ENCODE measurements at places on chromosomes 12 and 14.

DNA sequence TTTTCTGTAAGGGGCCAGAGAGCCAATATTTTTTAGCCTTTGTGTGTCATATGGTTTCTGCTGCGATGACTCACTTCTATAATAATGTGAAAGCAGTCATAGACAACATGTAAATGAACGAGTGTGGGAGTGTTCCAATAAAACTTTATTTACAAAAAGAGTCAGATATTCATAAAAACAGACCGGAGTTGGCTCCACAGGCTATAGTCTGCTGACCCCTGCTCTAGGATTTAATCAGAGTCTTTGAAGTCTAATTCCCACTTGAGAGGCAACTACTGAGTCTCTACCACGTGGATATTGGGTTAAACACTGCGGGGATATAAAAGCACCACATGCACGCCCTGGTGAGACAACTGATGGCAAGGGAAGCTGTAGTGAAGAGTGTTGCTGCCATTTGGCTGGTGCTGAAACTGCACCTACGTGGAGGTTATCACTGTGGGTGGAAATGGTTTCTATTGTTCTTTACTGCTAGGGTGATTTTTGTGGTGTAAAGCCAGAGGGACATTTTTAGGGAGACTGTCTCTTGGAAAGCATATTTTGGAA is 3.6 kb upstream of the NINJ2 start:
- DNase-seq: no peak
- H3K36me3 ChIP-seq: no peaks in the 10 kb centered on the region
- H3K27me3 ChIP-seq: no peaks in the 10 kb centered on the region
- H3K4me1 ChIP-seq: no peaks in the 10 kb centered on the region
- no peak overlapping the region for H3K27ac ChIP-seq

- H3K27me3 ChIP-seq: no peaks in the 10 kb centered on the region
- H3K27ac ChIP-seq: no peak overlapping the region
- H3K4me1 ChIP-seq: no peaks in the 10 kb centered on the region
- H3K4me3 ChIP-seq: no peak overlapping the region
- H3K36me3 ChIP-seq: no peaks in the 10 kb centered on the region
Measured at GRCh38 chr14:98893675-98894074, 378.3 kb downstream of the BCL11B start.

GRCh38 chr14:80164991-80165721 is 46.1 kb downstream of the DIO2 start:
- H3K27me3 ChIP-seq: no peaks in the 10 kb centered on the region
- H3K27ac ChIP-seq: no peak overlapping the region
- no peak for DNase-seq
- no peaks in the 10 kb centered on the region for H3K36me3 ChIP-seq

GRCh38 chr12:103814436-103814835 is 26.6 kb downstream of the NT5DC3 start:
- H3K27me3 ChIP-seq: no peaks in the 10 kb centered on the region
- no peak overlapping the region for H3K4me3 ChIP-seq
- H3K4me1 ChIP-seq: no peaks in the 10 kb centered on the region
- peaks cover 39% of the 10 kb centered on the region for H3K36me3 ChIP-seq

GRCh38 chr12:108822497-108823205 is 34.7 kb downstream of the SSH1 start:
- no peak overlapping the region for H3K4me3 ChIP-seq
- peaks cover 36% of the 10 kb centered on the region for H3K36me3 ChIP-seq
- DNase-seq: no peak
- peaks cover 66% of the 10 kb centered on the region for H3K4me1 ChIP-seq

DNA sequence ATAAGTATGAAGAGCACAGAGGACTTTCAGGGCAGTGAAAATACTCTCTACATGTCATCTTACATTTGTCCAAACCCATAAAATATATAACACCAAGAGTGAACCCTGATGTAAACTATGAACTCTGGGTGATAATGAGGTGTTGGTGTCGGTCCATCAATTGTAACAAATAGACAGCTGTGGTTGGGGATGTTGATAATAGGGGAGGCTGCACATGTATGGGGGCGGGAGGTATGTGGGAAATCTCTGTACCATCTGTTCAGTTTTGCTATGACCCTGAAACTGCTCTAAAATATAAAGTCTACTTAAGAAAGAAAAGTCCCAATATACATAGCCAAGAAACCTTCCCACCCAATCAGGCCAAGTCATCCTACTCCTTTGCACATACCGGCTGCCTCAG is 88.5 kb downstream of the GPR135 start:
- peak overlapping the region; percentile 67 for H3K27ac ChIP-seq
- no peaks in the 10 kb centered on the region for H3K4me1 ChIP-seq
- no peak overlapping the region for H3K4me3 ChIP-seq
- H3K27me3 ChIP-seq: no peaks in the 10 kb centered on the region
- no peaks in the 10 kb centered on the region for H3K36me3 ChIP-seq

GRCh38 chr14:102523569-102524450 is 14.2 kb upstream of the ANKRD9 start:
- H3K4me1 ChIP-seq: no peaks in the 10 kb centered on the region
- no peak for DNase-seq
- H3K27ac ChIP-seq: peak overlapping the region; percentile 11
- no peaks in the 10 kb centered on the region for H3K36me3 ChIP-seq
- peak overlapping the region; percentile 37 for H3K4me3 ChIP-seq

DNA sequence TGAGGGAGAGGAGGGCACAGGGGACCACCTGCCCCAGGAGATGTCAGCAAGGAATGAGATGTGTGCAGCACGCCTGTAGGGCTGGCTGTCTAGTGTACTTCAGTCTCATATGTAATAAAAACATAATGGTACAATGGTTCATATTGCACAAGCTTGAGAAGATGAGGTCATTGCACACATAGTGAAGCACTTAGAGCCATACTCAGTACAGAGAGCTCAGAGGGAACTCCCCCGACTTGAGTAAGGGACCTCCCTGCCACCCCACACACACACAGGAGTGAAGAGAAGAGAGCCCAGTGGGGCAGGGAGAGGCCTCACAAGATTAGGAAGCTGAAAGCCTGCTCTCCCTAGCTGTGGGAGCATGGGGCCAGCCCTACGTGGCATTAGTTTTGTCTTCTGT is 61.5 kb downstream of the SLC6A12 start:
- no peak overlapping the region for H3K4me3 ChIP-seq
- H3K27me3 ChIP-seq: no peaks in the 10 kb centered on the region
- H3K27ac ChIP-seq: no peak overlapping the region
- DNase-seq: no peak

GRCh38 chr12:21501258-21502163 is at the start of the genes GOLT1B and RECQL:
Gene GOLT1B, plus strand, starts transcription at chr12:21501789. Its CDS starts 135 bp downstream, at chr12:21501924.
Gene RECQL, minus strand, starts transcription at chr12:21501635. Its CDS starts 2,065 bp downstream, at chr12:21499570.
- H3K4me1 ChIP-seq: peaks cover 31% of the 10 kb centered on the region
- peak within 1 kb of the TSS; percentile 76 for H3K4me3 ChIP-seq
- H3K27me3 ChIP-seq: no peaks in the 10 kb centered on the region
- H3K36me3 ChIP-seq: no peaks in the 10 kb centered on the region
- peak; percentile 96 for DNase-seq

DNA sequence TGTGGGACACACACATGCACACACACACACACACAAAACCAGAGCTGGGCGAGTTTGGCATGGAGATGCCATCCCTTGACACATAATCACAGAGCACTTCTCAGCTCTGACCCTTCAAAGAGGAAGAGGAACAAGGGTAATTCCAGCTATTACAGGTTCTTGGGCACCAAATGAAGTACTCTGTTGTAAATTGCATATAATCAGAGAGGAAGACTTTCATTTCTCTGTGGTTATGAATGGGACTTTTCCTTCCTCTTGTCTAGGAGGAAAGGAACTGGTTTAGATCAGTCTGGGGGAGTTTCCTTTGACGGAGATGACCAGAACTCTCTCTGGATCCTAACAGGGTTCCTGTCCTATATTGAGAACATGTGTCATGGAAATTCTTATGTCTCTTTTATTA is 26.4 kb upstream of the FGF6 start:
- no peaks in the 10 kb centered on the region for H3K36me3 ChIP-seq
- H3K4me1 ChIP-seq: no peaks in the 10 kb centered on the region
- no peak overlapping the region for H3K27ac ChIP-seq

DNA sequence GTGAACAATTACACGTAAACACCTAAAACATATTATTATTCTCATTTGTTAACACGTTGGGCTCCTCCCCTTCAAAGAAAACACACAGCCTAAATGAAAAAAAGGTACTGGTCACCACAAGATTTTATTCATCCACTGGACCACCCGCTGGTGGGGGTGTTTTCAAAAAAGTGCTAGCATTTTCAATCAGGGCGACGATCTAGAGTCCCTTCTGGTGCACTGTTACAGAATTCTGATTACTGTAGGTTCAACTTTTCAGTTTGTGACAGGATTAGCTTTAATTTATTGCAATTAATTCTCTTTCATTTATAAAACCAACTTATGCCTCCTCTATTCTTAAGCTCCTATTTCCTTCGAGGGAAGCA is 443 bp downstream of the MAGOHB start:
- H3K4me1 ChIP-seq: no peaks in the 10 kb centered on the region
- no peaks in the 10 kb centered on the region for H3K27me3 ChIP-seq
- H3K4me3 ChIP-seq: peak overlapping the region; percentile 74

- no peaks in the 10 kb centered on the region for H3K27me3 ChIP-seq
- DNase-seq: no peak
- no peaks in the 10 kb centered on the region for H3K36me3 ChIP-seq
- no peak overlapping the region for H3K4me3 ChIP-seq
Measured at GRCh38 chr14:81352413-81352812, 47.7 kb downstream of the STON2 start.

DNA sequence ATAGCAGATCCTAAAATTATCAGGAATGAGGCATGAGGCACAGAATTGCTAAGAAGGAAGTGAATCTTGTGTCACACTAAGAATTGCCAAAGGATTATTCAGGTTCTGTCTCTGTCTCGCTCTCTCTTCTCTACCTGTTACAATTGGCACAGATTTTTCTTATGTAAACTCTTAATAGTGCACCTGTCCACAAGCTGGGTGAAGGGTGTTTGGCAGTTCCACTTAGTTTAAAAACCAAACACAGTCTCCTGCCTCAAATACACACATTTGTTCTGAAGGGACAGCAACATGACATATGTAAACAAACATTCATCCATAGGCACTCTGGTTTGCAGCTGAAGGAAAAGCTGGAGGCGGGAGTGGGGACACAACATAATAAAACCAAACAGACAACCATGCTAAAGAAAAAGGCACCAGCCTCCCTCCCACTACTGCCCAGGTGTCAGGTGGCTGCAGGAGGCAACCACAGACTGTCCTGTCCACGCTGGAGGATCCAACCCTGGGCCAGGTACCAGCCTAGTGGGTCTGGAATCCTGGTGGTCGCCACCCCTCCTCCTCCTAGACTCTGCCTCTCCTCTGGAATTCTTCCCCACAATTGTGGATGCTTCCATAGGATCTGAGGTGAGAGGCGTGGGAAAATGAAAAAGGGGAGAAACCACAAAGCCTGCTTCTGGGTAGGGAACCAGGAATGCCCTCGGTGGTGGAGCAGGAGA is 81.2 kb downstream of the TMEM260 start:
- H3K27me3 ChIP-seq: no peaks in the 10 kb centered on the region
- no peak for DNase-seq
- H3K27ac ChIP-seq: no peak overlapping the region
- H3K4me3 ChIP-seq: no peak overlapping the region

- no peak for DNase-seq
- H3K4me3 ChIP-seq: no peak overlapping the region
- no peaks in the 10 kb centered on the region for H3K36me3 ChIP-seq
- no peaks in the 10 kb centered on the region for H3K27me3 ChIP-seq
- H3K27ac ChIP-seq: no peak overlapping the region
Measured at GRCh38 chr12:3744229-3744901, 8.5 kb downstream of the CRACR2A start.

GRCh38 chr12:88973998-88974397 is 378.3 kb downstream of the DUSP6 start:
- no peaks in the 10 kb centered on the region for H3K36me3 ChIP-seq
- H3K4me3 ChIP-seq: no peak overlapping the region
- DNase-seq: no peak
- H3K4me1 ChIP-seq: no peaks in the 10 kb centered on the region
- no peaks in the 10 kb centered on the region for H3K27me3 ChIP-seq

GRCh38 chr12:58787021-58787760 is 133.1 kb downstream of the LRIG3 start:
- no peaks in the 10 kb centered on the region for H3K36me3 ChIP-seq
- no peak overlapping the region for H3K27ac ChIP-seq
- no peaks in the 10 kb centered on the region for H3K4me1 ChIP-seq
- H3K27me3 ChIP-seq: no peaks in the 10 kb centered on the region

DNA sequence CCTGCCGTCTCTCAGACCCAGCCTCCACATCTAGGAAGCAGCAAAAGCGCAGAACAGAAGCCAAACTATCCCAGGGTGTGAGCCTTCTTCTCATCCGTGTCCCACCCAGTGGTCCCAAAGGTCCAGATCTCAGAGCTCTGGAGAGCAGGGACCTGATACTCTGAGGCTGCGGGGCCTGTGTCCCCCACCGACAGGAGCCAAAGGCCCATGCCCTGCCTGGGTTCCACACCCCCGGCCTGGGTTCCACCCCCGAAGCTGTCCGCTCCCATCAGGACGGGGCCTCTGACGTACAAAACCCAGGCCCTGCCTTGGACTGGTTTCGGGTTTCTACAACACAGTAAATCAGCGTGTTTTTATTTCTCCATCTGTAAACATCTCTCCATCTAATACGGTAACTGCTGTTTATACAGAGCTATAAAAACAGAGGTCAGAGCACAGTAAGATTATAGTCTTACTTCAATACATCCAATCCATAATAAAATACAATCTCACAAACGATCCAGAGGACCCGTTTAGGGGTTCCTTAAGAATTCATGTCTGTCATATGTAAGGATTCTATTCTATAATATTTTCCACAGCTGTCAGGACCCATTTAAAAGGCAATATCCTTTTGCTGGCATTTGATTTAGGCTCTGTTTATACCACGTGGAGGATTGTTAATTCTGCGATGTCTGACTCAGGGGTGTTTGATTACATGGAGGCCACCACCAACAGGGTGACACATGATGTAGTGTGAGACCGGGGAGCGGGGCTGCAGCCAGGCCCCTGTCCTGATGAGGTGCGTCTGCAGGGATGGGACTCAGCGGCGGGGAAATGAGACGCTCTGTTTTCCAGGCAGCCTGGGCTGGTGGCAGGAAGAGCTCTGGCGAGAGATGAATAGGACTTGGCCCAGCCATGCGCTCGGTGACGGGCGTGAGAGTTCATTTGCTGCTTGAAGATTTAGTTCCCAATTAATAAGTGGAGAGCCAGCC is 110.3 kb downstream of the DICER1 start:
- H3K27ac ChIP-seq: no peak overlapping the region
- DNase-seq: no peak

- no peaks in the 10 kb centered on the region for H3K27me3 ChIP-seq
- DNase-seq: no peak
- no peaks in the 10 kb centered on the region for H3K4me1 ChIP-seq
- no peaks in the 10 kb centered on the region for H3K36me3 ChIP-seq
Measured at GRCh38 chr14:92651106-92651757, 97.2 kb downstream of the LGMN start.

GRCh38 chr12:124823272-124823970 is 40.2 kb downstream of the SCARB1 start:
- no peaks in the 10 kb centered on the region for H3K36me3 ChIP-seq
- H3K4me1 ChIP-seq: no peaks in the 10 kb centered on the region
- no peak overlapping the region for H3K27ac ChIP-seq
- no peaks in the 10 kb centered on the region for H3K27me3 ChIP-seq
- no peak overlapping the region for H3K4me3 ChIP-seq
- DNase-seq: no peak

GRCh38 chr12:62722971-62723680 is 211.8 kb downstream of the PPM1H start:
- no peak for DNase-seq
- H3K27ac ChIP-seq: no peak overlapping the region
- H3K4me1 ChIP-seq: no peaks in the 10 kb centered on the region
- H3K27me3 ChIP-seq: no peaks in the 10 kb centered on the region
- H3K36me3 ChIP-seq: no peaks in the 10 kb centered on the region

All from tibial nerve (tissue), 4 donors.